OCI-M1 (cell line): ENCODE measurements at places on chromosomes 12 and 14.

GRCh38 chr14:50362764-50363713, 33.6 kb downstream of the CDKL1 start:
- DNase-seq = peak; percentile 64

DNA sequence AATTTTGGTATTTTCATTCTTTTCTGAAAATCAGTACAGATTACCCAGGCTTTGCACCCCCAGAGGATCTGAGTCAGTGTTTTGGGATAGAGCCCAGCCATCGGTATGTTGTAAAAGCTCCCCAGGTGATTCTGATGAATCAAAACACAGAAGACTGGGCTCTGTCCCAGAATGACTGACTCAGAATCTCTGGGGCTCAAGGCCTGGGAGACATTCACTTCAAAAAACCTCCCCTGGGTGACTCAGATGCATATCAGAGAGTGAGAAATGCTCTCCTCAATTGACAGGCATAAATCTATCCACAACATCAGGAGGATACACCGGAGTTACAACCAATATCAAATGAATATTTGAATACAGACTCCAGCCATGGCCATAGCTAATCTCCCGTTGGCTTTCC, 32.6 kb downstream of the SLC35F4 start:
- DNase-seq = no peak

- peak; percentile 63 for DNase-seq
Measured at GRCh38 chr12:96501133-96501761, 11.9 kb downstream of the CFAP54 start.

GRCh38 chr12:66036317-66036716, 94.2 kb downstream of the LLPH start:
- DNase-seq = no peak

DNA sequence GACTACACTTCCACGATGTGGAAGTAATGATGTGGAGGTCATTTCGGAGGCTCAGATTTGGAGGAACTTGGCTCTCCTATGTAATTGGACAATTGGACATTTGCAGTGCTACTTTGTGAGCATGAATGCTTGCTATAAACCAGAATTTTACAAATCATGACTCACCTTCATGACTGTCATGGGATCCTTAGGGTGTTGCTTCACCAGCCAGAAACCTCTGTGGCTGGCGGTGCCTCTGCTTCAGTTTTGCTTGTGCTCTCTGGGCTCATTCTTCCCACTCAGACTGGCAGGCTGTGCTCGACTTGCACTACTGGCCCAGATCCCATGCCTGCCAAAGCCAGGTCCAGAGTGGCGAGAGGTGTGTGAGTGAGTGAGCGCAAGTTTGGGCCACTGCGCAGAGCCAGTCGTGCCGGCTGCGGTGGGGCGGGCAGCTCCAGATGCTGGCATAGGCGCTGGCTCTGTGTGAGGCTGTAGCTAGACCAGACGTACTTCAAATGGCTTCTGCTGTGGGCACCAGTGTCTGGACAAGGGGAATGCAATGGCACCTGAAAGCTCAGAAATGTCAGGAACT, 387.8 kb downstream of the AEBP2 start:
- DNase-seq = no peak

DNA sequence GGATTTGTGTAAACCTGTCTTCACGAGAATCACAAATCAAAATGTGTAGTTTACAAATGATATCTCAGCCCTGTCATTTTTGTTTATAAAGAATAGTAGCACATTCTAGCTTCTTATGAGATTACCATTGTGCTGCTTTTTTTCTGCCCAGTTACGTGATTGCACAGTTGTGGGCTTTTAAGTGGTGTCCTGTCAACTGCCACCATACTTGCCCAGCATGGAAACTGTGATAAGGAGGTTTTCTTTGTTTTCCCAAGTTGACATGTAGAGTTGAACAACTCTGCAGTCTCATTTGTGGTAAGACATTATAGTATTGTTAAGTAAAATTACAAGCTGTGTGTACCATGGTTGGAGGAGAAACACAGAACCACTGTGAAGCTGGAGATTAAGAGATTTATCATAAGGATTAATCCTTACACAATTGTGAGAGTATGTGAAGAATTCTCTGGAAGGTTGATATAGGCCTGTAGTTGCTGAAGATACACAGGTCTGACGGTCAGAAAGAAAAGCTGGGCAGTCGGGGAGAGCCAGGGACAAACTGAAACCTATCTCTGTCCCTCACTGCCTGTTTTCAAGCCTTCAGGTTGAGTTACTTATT, 12.2 kb downstream of the CHURC1 start:
- no peak for DNase-seq

DNA sequence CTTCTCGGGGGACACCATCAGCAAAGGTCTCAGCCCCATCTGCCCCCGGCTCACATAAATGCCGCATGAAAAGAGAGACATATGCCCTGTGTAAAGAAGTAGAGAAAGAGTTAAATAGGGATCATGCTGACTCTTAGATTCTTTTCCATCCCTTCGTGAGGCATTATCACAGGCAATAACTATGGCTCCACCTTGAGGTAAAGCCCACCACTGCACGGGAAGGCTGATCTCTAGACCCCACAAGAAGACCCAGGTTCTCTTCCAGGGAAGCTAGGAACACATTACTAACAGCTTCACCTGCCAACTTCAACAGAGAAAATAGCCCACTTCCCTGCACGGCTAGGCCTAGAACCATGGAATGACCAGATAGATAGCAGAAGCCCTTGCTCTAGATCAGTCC, 14.1 kb upstream of the NOP2 start:
- DNase-seq = peak; percentile 11

GRCh38 chr12:60415351-60415750, 819.5 kb downstream of the SLC16A7 start:
- DNase-seq = peak; percentile 30

DNA sequence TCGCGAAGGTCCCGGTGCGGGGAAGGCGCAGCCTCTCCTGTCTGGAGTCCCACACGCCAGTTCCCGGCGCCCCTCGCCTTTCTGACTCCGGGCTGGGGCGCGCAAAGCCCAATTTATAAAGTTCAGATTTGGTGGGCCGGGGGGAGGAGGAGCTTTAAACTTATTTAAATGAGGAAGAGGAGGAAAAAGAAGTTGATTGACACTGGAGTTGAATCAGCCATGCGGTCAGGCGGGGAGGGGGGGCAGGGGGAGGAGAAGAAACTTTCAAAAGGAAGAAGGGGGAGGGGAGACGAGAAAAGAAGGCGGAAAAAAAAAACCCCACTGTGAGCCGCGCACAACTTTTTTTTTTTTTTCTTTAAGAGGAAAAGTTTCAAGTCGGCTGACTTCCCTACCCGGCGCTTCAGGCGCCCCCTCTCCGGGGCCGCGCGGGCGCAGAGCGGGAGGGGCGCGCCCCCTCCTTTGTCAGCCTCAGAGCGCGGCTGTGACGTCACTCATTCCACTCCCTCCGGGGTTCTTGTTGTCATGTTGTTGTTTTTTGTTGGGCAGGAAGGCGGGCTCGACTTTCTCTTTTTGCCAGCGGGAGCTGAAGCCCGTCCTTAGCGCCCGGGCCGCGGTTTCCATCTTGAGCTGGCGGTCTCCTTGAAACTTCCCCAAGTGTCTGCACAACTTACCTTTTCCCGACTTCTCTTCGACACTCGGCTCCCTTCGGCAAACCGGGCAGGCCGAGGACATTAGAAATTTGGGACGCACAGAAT, at the start of gene ZFP36L1:
TSS of gene ZFP36L1 (minus strand) at position 89 of the 755 bp plus-strand sequence. CDS start 129 bp downstream, outside the sequence.
- peak; percentile 95 for DNase-seq

DNA sequence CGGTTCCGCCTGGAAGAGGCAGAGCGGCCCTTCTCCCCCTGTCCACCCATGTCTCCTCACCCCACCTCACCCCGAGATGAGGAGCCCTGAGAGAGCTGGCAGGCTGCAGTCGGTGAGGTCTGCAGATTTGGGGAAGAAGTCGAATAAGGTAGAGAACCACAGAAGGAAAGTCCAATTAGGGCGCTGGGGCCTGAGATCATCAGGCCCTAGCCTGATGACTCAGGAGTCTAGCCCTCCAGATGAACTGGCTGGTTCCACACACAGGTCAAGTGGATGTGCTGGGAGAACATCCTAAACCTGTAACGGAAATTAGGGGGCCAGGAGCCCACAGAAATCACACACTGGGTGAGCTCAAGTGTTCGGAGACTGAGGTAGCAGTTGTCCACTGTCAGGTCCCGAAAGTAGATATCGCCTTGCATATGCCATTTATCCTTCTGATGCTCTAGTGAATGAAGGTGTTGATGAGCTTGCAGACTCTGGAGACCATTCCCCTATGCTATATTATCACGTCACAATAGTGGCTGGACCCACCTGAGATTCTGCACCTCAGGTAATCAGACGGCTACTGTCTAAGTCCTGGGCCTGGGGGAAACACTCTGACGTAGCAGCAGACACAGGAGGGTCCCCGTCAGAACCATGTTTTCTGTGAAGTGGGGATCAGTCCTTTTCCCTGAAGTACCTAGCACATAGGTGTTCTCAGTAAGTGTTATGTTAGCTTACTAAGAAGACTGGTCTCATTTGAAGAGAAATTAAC, 886 bp upstream of the METTL17 start:
- no peak for DNase-seq

DNA sequence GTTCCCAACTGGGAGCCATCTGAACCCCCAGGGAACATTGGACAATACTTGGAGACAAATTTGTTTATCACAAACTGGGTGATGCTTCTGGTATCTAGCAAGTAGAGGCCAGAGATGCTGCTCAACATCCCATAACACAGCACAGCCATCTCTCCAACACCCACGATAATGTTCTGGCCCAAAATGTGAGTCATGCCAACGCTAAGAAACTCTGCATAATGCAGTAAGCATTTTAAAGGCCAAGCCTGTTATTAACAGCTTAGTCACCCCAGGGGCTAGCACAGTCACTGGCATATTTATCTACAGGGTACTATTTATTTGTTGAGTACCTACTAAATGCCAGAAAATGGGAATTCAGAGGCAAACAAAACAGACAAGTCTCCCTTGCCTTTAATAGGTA, 873.1 kb upstream of the TMEM132C start:
- no peak for DNase-seq

GRCh38 chr14:48628870-48629269, 953.5 kb upstream of the MDGA2 start:
- no peak for DNase-seq

GRCh38 chr12:54213079-54213478, 24.3 kb upstream of the SMUG1 start:
- DNase-seq = no peak

- DNase-seq = no peak
Measured at GRCh38 chr12:40223646-40224045, 1.2 kb upstream of the LRRK2 start.

DNA sequence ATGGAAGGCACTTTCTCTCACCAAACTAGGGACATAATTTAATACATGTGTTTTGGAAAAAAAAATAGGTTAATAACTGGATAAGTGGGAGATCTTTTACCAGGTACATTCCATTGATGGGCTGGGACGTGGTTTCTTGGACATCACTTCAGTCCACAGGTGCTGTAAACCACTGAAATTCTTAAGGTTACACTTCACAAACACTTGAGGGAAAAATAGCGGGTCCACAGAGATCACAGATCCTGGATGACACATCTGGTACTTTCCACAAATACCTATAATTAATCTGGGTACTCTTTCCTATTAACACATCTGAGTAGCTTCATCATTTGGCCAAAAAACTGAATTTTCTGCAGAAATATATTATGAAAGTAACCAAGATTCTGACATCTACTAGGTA, 85.0 kb downstream of the POLR3B start:
- no peak for DNase-seq

- peak; percentile 67 for DNase-seq
Measured at GRCh38 chr14:60064491-60065072, 27.1 kb upstream of the PCNX4 start.

- no peak for DNase-seq
Measured at GRCh38 chr14:100423317-100424010, 100.3 kb downstream of the SLC25A47 start.

GRCh38 chr12:3931776-3932175, 58.6 kb upstream of the PARP11 start:
- no peak for DNase-seq

GRCh38 chr12:180445-180844, 33.5 kb downstream of the SLC6A12 start:
- peak; percentile 86 for DNase-seq

GRCh38 chr14:95993768-95994592, 45.2 kb upstream of the C14orf132 start:
- DNase-seq = peak; percentile 50

DNA sequence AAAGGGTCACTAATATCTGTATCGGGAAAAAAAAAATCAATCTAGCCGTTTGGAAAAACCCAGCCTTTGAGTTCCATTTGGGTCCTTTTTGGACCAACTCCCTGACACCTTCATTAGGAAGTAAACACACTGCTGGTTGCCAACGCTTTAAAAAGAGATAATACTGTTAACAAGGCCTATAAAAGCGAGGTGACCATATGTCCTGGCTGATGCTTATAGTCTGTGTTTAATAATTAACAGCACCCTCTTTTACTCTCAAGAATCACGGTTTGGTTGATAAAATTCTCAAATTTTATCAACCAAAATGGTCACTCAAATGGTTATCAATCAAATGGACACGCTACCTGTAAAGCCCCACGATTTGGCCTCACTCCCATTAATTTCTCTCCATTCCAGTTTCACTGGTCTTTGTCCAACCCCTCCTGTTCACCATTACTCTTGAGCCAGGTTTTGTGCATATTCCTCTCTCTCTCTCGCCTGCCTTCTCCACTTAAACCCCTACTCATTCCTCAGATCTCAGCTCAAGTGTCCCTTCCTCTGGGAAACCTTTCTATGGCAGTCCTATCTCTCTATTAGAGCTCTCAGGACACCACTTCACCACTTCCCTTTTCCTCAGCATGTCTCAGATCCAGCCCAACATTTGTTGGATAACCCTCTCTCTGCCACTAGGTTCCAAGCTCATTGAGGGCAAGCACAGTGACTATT, 9.5 kb downstream of the BTG1 start:
- DNase-seq = peak; percentile 52

DNA sequence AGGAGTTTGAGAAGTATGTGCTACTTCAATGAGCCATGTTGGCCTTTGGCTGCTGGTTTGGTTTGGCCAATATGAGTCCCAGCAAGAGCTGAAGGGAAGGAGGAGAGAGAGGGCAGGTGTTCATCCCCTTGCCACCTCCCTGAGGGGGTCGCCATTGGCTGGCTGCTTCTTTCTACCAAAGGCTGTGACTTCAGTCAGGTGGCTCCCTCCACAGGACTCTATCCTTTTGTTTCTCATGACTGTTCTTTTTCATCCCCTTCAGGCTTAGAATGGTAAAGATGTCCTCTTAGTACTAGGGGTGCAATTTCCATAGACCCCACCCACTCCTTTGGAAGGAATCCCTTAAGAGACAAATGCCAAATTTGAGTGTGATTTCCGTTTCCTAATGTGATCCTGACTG, 31.2 kb upstream of the OTOGL start:
- DNase-seq = peak; percentile 15

GRCh38 chr12:132474237-132474741, 15.7 kb upstream of the FBRSL1 start:
- DNase-seq = no peak
